Aorta (tissue), 5 donors: ENCODE measurements at places on chromosomes 3 and 15. TPM values are rescaled to one million over a fixed set of nuclear protein-coding genes. Genes with fewer than 3 reads are reported as not detected.

DNA sequence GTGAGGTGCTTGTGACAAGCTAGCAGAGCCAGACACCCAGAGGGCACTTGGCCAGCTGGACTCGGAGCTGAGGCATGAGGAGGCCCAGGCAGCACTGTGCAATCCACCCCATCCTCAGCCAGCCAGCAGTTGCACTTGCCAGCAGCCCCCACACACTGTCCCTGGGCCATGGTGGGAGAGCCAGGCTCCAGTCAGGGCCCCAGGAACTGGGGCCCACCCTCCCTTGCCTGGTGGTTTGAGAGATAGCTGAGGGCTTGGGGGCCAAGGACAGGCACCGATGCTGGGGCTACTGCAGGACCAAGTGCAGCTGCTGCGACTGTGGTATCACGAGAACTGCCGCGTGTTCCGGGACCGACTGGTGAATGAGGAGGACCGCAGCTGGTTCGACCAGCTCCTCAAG, 63.5 kb downstream of the DNAH1 start:
- no peak for DNase-seq

DNA sequence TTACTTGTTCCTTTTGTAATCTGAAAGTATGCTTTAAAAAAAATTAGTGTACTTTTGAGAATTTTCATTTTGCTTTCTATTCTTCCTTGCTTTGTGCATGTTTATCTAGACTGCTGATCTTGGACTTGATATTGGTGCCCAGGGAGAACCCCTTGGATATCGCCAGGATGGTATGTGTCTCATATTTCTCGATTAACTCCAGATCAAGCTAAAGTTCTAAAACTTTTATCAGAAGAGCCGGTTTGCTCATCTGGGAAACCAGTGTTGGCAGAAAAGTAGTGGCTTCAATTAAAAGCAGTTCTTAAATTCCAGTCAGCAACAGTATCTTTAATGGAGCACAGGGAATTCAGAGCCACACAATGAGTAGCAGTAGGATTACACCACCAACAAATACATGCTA, 38.6 kb downstream of the CTNNB1 start:
- DNase-seq, result no peak

- DNase-seq, result no peak
Observed at GRCh38 chr3:110413266-110413665, 658.4 kb upstream of the NECTIN3 start.

DNA sequence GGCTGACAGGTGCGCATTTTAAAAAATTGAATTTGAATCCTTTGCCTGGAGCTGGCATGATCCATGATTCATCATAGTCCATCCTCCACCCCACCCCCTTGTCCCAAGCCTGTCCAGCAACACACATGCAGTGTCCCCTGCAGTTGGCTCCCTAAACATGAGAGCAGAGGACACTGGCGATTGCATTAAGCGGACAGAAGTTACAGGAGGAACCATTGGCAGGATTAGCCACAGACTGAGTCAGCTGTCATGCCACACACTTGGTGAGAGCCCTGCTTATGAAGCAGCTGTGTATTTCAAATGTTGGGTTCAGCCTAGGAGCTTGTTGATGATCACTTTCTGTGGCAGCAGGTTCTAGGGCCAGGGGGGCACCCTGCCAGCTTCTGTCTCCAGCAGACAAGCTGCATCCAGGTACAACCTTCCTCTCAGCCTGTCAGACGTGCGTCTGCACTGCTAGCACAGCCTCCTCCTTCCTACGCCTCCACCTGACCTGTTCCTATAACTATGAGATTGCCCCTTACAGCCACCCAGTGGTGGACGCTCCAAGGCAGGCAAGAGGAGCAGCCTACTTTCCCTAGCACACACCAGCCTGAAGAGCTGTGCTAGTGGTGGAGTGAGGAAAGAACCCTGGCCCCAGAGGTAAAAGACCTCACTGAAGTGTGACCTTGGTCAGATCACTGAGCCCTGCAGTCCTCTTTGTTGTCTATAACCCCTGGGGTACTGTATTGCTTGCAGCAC, 121.9 kb downstream of the SLCO3A1 start:
- DNase-seq, result no peak

- DNase-seq, result no peak
Observed at GRCh38 chr3:85950435-85950834, 991.6 kb downstream of the CADM2 start.

DNA sequence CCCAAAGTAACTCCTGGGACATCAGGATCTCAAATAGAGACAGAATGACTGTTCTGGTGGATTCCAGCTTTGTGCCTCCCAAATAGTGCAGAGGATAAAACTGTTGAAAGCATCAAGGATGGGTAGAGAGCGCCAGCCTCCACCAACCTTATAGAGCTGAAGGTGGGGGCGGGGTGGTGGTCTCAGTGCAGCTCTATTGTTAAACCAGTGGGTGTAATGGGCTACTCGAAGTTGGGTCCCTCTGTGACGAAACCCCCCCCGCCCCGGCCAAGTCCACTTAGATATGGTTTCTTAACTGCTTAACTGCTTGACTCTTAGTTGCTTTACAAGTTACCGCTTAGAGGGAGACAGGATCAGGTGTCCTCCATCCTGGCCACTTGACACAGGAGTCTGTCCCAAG, 22.7 kb downstream of the DHX30 start:
- no peak for DNase-seq

DNA sequence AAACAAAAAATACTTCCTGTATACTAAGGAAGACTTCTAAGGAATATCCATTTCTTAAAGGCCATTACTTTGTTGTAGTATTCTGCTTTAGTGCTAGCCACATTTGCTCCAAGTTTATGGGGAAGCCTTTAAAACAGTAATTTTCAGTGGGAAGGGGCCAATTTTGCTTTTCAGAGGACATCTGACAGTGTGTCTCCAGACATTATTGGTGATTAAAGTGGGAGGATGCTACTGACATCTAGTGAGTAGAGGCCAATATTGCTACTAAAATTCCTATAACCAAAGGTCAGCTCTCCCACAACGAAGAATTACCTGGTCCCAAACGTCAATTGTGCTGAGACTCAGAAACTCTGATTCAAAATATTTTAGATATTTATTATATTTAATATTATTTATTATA, 24.8 kb downstream of the SLC28A2 start:
- DNase-seq, result no peak

GRCh38 chr3:49602049-49602554, 47.8 kb downstream of the BSN start:
- DNase-seq, result no peak

GRCh38 chr3:97863031-97863430, 41.2 kb downstream of the CRYBG3 start:
- DNase-seq, result no peak

DNA sequence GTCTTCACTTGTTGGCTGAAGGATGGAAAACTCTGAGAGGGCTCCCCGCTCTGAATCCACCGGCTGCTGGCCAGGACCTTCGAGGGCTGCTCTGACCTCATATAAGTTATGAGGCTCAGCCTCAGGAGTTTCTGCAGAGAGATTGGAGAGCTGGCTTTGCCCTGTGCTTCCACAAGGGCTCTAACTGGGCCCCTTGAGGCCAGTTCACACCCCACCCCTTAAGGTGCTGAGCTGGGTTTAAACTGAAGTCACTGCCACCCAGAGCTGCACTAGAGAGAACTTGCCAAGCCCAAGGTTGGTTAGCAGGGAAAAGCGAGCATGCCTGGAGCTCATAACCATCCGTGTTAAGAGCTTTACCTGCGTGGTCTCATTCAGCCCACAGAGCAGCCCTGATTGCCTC, 2.8 kb upstream of the CCDC33 start:
- no peak for DNase-seq

DNA sequence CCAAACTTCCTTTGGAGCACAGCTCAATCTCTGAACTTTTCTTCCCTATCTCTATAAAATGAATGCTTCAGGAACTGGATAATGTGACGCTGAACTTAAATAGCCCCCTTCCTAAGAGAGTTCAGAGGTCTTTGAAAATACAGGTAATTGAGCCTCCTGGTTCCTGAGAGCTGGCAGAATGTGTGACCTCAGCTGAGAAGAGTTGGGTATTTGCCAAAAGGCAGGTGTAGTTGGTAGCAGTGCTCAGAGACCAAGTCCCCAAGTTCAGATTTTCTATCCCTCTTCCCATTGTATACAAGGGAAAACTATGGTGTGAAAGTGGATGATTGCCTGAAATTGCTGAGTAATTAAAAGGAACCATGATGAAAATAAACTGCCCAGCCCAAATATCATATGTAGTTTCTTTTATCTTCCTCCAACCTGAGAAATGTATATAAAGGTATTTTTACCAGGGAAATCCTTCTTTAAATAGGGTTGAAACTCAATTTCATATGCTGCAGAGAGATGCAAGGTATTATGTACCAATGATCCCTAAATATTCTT, 154.6 kb upstream of the ICE2 start:
- no peak for DNase-seq

GRCh38 chr3:142027735-142028134, 121.6 kb downstream of the TFDP2 start:
- DNase-seq, result no peak

- no peak for DNase-seq
Observed at GRCh38 chr15:63872759-63873510, 39.2 kb upstream of the HERC1 start.

- no peak for DNase-seq
Observed at GRCh38 chr3:129690963-129691362, 84.5 kb upstream of the PLXND1 start.

GRCh38 chr3:60046210-60046609, 996.4 kb upstream of the CFAP20DC start:
- no peak for DNase-seq

- DNase-seq, result no peak
Observed at GRCh38 chr3:17238023-17238422, 353.3 kb downstream of the PLCL2 start.

DNA sequence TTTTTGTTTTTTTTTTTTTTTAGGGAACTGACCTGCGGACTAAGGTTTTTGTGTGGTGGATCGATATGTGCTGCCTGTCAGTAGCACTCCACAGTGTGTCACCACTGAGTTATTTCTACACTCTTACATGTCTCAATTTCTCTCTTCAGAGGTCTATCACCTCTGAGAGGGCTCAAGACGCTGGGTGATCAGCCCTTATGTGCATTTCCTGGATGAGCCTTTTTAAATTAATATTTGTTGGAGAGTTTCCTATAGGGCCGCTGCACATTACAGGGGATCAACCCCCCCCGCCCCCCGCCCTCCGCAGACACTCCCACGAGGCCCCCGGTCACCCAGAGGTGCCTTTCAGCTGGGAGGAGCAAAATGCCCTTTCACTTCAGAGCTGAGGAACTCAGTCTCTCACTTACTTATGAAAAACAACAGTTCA, 34.5 kb upstream of the AP4E1 start:
- no peak for DNase-seq

DNA sequence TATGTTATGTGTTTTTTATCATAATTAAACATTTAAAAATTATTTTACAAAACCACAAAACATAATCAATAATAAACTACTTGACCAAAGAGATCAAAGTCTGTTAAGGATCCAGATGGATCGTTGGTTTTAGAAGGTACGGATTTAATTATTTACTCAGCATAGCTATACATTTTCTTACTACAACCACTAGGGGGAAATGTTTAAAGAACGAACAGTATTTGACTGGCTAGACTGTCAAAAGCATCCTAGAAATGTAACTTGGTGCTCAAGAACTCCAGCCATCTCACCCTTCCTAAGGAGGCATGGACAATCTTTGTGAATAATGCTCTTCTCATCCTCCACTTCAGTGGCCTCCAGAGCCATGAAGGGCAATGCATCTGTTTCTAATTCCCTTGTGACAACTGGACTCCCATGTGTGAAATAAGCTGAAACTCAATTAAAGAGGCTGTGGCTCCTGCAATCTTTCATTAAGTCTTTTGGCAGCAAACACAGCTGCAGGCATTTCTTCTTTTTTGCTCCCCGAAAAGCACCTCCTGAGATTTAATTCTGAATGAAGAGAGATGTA, 94.7 kb upstream of the TUSC7 start:
- DNase-seq, result no peak

- DNase-seq, result no peak
Observed at GRCh38 chr3:66703501-66703900, 202.7 kb upstream of the LRIG1 start.

- no peak for DNase-seq
Observed at GRCh38 chr3:131712662-131713061, 209.9 kb upstream of the MRPL3 start.

DNA sequence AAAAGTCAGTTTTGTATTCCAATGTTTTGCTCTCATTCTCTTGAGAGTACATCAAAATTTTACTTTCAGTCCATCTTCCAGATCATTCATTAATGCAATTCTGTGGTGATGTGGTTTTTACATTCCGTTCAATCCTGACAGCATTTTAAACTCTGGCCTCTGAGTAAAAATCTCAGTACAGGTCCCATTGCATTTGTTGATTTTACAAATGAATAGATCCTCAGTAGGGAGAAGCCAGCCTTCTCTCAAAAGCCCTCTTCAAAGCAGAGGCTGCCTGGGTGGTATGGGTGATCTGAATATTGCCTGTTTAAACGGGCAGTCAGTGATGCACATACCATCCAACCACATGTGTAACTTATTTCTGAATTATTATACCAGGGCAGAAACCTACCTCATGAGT, 72.5 kb upstream of the TSC22D2 start:
- no peak for DNase-seq

DNA sequence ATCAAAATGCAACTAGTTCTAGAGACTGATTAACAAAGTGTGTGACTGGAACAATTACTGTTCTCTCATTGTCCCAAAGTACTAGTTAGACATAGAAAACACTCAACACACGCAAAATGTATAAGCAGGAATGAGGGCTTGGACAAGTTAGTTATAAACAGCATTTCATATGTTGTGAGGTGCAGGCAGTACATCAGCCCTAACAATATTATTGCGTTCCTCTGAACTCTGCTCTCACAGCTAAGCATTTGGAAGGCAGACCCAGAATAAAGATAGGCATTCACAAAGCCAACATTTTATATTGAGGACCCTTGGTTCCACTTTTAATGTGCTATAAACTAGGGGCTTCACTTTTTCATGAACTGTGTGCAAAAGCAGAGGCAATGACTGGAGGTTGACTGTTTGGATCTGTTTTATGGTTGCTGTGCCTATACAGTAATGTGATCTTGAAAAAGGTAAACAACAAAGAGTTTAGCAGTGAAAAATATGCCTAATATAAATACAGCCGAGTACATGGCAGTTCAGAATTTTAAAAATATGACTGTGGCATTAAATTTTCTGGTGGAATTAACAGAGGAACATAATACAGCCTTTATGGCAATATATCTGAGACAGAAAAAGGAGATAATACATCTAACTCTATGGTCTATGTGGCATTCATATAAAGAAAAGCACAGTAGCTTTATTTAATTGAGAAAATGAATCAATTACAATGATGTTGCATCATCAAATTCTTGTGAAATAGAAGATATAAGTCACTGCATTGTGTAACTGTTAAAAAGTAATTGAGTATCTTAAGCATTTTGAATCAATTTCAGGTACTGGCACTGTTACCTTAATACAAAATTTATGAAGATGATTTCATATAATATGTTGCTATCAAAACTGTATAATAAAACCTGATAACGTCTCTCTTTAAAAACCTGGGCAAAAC, 80.0 kb upstream of the SKOR1 start:
- no peak for DNase-seq

The STRIT1 gene
- total RNA-seq, result not detected

The SLC6A1 gene
- 1.4 TPM for total RNA-seq

The MAP1A gene
- 36.4 TPM for total RNA-seq

The GOLGA6D gene
- not detected for total RNA-seq

The OR4M2 gene
- not detected for total RNA-seq

The SELENOS gene
- 69.0 TPM for total RNA-seq

The KNG1 gene
- total RNA-seq, result not detected

The GOLGA8G gene
- total RNA-seq, result not detected

The GABRB3 gene
- 1.1 TPM for total RNA-seq

The ISLR gene
- total RNA-seq, result 102 TPM

The UTS2B gene
- 0.42 TPM for total RNA-seq

The DAPK2 gene
- 8.0 TPM for total RNA-seq

The LNP1 gene
- 2.8 TPM for total RNA-seq

The CHRFAM7A gene
- total RNA-seq, result 11.9 TPM
